ENCODE measurements at places on chromosomes 7 and 10.

DNA sequence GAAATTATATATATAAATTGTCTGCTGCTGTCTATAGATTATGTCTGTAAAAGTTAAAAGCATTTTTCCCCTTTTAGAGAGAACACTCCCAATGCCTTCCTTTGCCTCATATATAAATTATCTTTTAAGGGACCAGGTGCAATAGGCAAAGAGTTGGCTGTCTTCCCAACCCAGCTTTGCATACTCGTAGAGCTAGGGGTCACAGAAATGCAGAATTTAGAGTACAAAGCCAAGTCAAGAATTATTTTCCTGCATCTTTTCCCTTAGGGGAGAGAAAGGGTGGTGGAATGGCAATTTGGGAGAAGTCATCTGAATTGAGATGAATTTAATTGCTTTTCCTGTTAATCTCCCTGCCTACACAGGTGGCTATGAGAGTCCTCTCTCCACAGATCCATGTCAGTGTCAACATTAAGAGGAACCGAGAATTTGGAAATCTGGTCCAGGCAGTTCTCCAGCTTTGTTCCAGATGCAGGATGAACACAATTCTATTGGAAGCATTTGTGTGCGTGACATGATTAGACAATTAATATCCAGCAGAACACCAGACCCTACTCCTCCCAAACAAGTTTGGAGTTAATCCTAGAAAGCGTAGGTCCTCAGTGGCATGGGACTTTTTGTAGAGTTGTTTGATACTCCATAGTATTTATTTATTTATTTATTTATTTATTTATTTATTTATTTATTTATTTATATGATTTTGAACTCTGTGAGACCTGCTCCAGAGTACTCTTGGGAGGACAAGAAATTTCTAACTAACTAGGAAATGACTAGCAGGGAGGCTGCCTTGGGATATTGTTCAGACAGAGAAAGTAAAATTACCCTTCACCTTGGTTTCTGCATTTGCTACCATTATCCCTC is 80.3 kb upstream of the SKAP2 start:
- DNase-seq = no peak

- DNase-seq = no peak
Observed at GRCh38 chr10:12466704-12467305, 117.5 kb downstream of the CAMK1D start.

GRCh38 chr7:63900394-63901203 is 98.0 kb upstream of the ZNF722 start:
- peak; percentile 86 for DNase-seq

DNA sequence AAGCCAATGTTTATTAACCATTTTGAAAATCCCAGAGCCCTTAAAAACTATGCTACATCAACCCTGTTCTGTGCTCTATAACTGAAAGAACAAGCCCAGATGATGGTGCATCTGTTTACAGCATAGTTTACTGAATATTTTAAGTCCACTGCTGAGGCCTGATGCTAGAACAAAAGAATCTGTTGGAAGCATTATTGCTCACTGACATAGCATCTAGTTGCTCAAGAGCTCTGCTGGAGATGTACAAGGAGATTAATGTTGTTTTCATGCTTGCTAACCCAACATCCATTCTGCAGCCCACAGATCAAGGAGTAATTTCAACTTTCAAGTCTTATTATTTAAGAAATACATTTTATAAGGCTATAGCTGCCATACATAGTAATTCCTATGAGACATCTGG is 181.3 kb upstream of the FEZF1 start:
- DNase-seq = no peak

DNA sequence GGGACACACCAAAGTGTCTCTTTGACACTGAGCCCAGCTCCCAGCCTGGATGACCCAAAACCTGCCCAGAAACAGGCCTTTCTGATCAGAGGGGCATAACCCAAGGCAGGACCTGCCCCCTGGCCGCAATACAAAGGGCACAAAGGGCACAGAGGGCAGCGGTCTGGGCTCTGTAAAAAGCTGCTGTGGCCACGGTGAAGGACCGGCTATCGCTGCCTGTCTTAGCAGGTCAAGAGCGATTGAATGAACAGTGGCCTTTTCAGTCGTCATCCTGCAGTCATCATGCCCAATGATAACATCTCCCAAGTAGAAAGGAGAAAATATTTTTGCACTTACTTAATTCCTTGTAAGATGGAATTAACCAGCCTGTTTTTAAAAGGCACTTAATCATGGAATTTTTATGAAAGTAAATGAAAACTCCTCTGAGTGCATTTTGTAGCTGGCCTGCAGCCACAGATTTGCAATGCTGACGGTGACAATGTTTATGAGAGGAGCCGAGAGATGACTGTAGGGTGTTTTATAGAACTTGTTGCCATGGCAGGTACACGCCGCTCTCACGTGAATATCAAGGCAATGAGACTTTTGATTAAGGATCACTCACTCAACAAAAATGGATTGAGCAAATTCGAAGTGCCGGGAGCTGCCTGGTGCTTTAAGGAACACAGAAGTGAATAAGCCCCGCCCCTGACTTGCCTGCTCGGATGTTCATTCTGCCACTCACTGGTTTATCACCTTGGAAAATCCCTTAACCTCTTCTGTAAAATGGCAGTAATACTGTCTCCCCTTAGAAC is 47.3 kb upstream of the BHLHA15 start:
- DNase-seq = no peak

- DNase-seq = no peak
Observed at GRCh38 chr10:60986791-60987190, 42.8 kb upstream of the RHOBTB1 start.

DNA sequence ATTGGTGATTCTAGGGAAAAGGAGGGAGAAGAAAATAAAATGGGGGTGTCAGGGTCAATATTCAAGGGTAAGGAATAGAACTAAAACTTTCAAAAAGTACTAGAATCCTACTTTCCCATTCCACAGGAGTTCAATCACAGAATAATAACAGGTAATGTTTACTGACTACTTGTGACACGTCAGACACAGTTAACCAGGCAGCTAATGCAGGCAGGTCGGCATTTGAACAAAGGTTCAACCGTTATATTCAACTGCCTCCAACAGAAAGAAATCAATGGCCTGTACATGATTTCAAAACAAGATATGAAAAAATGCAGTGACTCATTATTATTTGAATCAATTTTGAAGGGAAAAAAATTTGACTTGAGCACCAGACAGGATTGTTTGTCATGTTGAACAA is 3.1 kb downstream of the ASB15 start:
- DNase-seq = no peak

- DNase-seq = no peak
Observed at GRCh38 chr7:6071406-6071805, 40.2 kb downstream of the ANKRD61 start.

- DNase-seq = no peak
Observed at GRCh38 chr10:132595854-132596253, 58.3 kb downstream of the INPP5A start.

DNA sequence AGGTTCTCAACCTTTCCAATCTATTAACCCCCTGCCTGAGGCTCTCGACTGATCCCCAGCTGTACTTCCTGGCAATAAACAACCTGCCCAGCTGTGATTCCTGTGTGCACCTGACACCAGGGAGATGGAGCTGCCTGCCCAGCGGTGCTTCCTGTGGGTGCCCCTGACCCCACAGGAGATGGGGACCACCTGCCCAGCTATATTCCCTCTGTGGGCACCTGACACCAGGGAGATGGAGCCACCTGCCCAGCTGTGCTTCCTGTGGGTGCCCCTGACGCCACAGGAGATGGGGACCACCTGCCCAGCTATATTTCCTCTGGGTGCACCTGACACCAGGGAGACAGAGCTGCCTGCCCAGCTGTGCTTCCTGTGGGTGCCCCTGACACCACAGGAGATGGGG is 184.0 kb downstream of the DIP2C start:
- no peak for DNase-seq

DNA sequence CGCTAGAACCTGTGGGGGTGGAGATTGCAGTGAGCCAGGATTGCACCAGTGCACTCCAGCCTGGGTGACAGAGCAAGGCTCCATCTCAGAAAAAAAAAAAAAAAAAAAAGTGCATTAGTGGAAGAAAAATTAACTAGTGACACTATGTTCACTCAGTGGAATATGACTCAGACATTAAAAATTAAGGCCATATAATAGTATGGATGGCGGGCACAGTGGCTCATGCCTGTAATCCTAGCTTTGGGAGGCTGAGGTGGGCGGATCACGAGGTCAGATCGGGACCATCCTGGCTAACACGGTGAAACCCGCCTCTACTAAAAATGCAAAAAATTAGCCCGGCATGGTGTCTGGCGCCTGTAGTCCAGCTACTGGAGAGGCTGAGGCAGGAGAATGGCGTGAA is 3.4 kb downstream of the PHYH start:
- DNase-seq = no peak

GRCh38 chr7:115516341-115516740 is 514.2 kb downstream of the TFEC start:
- DNase-seq = no peak

GRCh38 chr10:87760195-87760905 is 57.7 kb downstream of the ATAD1 start:
- DNase-seq = no peak

DNA sequence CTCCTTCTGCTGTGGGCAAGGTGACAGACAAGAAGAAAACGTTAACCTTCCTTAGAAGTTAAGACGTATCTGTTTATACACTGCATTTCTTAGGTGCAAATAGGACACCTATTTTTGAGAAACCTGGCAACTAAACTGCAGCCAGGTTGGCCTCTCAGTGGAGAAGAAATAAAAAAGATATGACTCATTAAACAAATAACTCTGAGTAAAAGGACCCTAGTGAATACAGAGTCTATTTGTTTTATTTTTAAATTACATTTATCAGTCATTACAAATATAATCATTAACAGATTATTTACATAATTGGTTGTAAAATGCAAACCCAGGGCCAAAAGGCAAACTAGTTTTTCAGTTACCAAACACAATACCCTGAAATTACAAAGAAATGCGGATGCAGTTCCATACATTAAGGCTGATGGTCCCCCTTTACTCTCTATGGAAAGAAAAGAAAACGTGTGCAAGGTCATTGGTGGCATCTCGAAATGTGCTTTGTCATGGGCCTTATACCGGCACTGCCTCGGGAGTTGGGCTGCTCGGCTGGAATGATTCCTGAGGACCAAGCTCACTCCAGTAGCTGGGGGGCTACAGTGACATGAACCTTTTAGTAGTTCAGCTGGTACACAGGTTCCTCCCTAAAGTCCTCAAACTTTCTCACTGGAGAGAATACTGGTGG is 38.4 kb downstream of the ADRB1 start:
- DNase-seq = no peak

DNA sequence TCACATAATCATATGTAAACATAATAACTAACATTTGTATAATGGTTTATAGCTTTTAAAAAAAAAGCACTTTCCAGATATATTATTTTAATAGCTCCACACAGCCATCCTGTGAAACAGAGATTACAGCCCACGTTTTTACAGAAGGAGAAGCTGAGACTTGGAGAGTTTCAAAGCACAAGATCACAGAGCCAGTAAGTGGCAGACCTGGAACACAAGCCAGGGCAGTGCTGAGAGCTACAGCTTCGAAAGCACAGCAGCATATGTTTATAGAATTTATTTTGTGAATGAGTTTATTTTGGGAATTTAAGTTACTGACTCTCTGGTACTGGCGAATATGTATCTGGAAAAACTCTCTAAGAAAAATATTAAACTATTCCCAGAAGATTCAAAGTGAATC is 149.4 kb downstream of the HDAC9 start:
- DNase-seq = no peak

DNA sequence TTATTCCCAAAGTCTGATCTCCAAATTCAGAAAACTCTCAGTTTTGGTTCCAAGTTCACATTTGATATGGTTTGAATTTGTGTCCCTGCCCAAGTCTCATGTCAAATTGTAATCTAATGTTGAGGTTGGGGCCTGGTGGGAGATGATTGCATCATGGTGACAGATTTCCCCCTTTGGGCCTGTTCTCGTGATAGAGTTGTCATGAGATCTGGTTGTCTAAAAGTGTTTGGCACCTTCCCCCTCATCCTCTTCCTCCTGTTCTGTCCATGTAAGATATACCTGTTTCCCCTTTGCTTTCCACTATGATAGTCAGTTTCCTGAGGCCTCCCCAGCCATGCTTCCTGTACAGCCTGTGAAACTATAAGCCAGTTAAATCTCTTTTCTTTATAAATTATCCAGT is 138.6 kb downstream of the ARL4A start:
- DNase-seq = no peak
